ENCODE measurements at places on chromosomes 11 and 22.
A peak's percentile ranks its signal among the peaks of the same experiment; 100 is the strongest.

DNA sequence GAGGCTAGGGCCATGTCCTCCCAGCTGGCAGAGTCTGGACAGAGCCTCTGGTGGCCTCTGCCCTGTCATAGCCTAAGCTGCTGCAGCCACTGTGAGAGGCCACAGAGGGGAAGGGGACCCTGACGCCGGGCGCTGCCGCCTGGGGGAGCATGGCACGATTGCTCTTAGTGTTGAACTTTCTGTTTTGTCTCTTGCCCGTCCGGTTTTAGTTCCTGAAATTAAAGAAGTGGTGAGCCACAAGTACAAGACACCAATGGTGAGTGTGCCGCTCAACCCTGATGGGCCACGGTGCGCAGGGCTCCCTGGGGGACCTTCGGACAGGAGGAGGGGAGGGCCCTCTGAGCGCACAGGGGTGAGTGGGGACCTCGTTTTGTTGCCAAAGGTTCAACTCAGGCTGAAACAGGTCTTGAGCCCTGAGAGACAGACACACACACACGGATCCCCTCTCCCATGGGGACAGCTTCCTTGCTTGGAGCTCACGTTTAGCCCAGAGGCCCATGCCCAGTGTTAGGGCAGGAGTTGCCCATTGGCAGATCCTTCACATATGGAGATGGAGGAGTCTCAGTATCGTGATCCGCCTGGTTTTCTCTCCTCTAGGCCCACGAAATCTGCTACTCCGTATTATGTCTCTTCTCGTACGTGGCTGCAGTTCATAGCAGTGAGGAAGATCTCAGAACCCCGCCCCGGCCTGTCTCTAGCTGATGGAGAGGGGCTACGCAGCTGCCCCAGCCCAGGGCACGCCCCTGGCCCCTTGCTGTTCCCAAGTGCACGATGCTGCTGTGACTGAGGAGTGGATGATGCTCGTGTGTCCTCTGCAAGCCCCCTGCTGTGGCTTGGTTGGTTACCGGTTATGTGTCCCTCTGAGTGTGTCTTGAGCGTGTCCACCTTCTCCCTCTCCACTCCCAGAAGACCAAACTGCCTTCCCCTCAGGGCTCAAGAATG is 23.8 kb downstream of the MYBPC3 start:
- H3K27me3 ChIP-seq: no peaks in the 10 kb centered on the region
- no peak overlapping the region for H3K4me3 ChIP-seq
- peaks cover 32% of the 10 kb centered on the region for H3K36me3 ChIP-seq
- DNase-seq: no peak
- no peak overlapping the region for H3K27ac ChIP-seq

DNA sequence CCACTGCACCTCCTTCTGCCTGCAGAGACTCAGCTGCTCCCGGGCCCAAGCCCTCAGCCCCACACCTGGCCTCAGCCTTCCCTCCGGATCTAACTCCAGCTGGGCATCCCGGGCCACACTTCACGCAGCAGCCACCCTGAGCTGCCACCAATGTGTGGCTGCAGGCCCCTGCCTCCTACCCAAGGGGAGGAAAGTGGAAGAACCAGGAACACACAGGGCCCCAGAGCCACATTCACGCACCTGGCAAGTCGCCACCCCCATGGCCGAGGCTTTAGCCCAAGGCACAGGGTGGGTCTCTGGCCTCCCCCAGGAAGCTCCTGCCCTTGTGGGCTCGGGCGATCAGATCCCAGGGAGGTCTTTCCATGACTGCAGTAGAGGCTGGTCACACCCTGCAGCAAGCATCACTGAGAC is 345.6 kb downstream of the CTTN start:
- DNase-seq: no peak
- H3K27me3 ChIP-seq: no peaks in the 10 kb centered on the region
- no peaks in the 10 kb centered on the region for H3K4me1 ChIP-seq
- no peak overlapping the region for H3K4me3 ChIP-seq

DNA sequence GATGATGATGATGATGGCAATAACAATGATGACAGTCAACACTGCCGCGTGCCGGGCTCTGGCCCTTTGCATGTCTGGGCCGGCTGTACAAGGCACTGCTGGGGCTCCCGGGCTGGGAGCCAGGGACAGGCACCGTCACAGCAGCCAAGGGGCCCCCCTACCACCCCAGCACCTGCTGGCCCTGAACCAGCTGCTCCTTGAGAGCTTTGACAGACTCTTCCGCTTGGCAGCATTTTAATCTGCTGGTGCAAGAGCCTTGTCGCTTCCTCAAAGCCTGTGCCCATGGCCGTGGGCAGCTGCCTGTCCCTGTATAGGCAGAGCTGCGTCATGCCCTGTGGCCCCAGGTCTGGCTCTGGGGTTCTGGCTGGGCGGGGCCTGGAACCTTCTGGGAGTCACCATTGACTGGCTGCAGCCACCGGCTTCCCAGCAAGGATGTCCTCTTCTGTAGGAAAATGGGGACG is 12.9 kb upstream of the MUC6 start:
- H3K36me3 ChIP-seq: no peaks in the 10 kb centered on the region
- no peak for DNase-seq
- H3K27me3 ChIP-seq: no peaks in the 10 kb centered on the region
- no peak overlapping the region for H3K27ac ChIP-seq
- no peak overlapping the region for H3K4me3 ChIP-seq
- H3K4me1 ChIP-seq: peaks cover 7% of the 10 kb centered on the region

GRCh38 chr11:110251836-110252235 is 44.6 kb downstream of the RDX start:
- no peaks in the 10 kb centered on the region for H3K27me3 ChIP-seq
- H3K4me1 ChIP-seq: peaks cover 11% of the 10 kb centered on the region
- no peak for DNase-seq
- H3K4me3 ChIP-seq: no peak overlapping the region

DNA sequence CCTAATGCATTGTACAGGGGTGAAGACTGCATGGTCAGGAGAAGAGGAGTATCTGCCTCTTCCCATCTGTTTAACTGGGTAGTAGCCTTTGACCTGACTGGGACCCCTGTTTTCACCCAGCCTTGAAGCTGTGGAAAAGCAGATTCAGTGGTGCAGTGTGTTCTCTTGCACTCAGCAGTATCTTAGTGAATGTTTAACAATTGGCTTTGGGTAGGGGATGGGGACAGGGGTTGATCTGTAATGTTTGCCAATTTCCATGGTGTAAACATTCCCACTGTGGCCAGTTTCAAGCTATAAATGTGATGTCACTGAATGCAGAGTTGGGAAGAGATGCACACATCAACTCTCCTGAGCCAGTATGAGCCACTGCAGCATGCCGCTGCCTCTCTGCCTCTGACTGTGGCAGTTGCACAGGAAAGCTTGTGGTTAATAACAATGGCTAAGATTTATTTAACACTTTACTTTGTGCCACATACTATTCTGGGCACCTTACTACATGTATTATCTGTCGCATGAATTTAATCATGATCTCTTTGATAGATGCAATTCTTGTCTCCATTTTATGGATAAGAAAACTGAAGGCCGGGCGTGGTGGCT is 15.7 kb downstream of the FJX1 start:
- H3K36me3 ChIP-seq: no peaks in the 10 kb centered on the region
- no peak for DNase-seq
- no peak overlapping the region for H3K27ac ChIP-seq

GRCh38 chr11:35631891-35632290 is 13.6 kb downstream of the FJX1 start:
- no peaks in the 10 kb centered on the region for H3K27me3 ChIP-seq
- H3K36me3 ChIP-seq: no peaks in the 10 kb centered on the region
- no peak overlapping the region for H3K4me3 ChIP-seq
- H3K4me1 ChIP-seq: peaks cover 7% of the 10 kb centered on the region

DNA sequence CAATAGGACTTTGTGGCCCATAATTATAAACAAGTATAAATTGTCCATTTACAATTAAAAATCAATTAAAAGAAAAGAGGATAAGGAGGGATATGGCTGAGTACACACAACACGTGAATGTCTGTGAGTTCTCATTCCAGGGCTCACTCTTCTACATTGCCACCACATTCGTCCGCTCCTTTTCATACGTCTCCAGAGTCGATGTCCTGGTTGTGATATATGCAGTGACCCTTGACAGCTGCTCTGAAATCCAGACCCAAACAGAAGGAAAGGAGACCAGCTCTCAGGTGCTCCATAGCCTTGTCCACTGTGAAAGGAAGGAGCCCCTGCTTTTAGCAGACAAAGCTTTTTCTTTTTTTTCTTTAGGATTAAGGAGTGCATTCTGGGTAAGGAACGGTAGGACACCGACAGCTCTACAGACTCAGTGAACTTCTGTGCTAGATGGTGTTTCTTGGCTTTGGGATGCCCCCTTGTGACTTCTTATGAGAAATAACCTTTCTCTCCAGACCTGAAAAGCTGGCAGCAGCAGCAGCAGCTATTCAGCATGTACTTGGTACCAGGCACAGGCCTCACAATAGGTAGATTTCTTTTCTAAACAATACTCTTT is 19.7 kb upstream of the DNAJB13 start:
- H3K4me3 ChIP-seq: no peak overlapping the region
- no peak overlapping the region for H3K27ac ChIP-seq

GRCh38 chr11:46719543-46720218 is 668 bp downstream of the F2 start:
- DNase-seq: no peak
- H3K27me3 ChIP-seq: no peaks in the 10 kb centered on the region
- peaks cover 6% of the 10 kb centered on the region for H3K4me1 ChIP-seq
- no peak overlapping the region for H3K4me3 ChIP-seq
- H3K36me3 ChIP-seq: no peaks in the 10 kb centered on the region

GRCh38 chr11:113677685-113678084 is 28.4 kb downstream of the TMPRSS5 start:
- no peak for DNase-seq
- H3K4me1 ChIP-seq: peaks cover 6% of the 10 kb centered on the region
- H3K4me3 ChIP-seq: no peak overlapping the region
- H3K36me3 ChIP-seq: no peaks in the 10 kb centered on the region
- H3K27ac ChIP-seq: no peak overlapping the region

DNA sequence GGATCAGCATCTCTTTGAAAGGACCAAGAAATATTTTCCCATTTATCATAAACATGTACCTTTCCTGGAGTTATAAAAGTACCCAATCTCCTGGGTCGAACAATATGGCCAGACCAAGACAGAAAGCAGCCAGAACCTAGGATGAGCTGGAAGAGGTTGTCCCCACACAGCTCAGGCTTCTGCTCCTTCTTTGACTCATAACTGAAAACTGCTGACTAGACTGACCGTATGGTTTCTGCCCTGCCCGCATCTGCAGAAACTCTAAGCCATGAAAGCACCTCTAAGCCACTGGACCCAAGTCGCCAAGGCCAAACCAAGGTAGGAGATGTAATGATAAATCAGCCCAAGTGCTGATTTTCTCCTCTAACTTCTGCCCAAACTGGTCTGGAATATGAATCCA is 129.8 kb downstream of the OPCML start:
- no peak overlapping the region for H3K27ac ChIP-seq
- no peaks in the 10 kb centered on the region for H3K27me3 ChIP-seq
- H3K36me3 ChIP-seq: no peaks in the 10 kb centered on the region

DNA sequence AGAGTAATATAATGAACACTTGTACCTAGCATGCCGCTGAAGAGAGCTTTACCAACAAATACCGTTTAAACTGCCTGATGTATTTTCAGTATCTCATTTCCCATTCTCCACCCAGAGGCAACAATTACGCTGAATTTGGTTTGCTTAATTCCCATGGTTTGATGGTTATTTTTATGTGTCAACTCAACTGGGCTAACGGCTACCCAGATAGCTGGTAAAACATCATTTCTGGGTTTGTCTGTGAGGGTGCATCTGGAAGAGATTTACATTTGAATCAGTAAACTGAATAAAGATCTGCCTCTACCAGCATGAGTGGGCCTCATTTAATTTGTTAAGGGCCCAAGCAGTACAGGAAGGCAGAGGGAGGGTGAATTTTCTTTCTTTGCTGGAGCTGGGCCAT is 377.9 kb downstream of the DYNC2H1 start:
- H3K36me3 ChIP-seq: no peaks in the 10 kb centered on the region
- H3K27me3 ChIP-seq: no peaks in the 10 kb centered on the region
- no peaks in the 10 kb centered on the region for H3K4me1 ChIP-seq
- no peak for DNase-seq
- H3K4me3 ChIP-seq: no peak overlapping the region
- no peak overlapping the region for H3K27ac ChIP-seq

GRCh38 chr11:116086426-116086825 is 582.2 kb upstream of the CADM1 start:
- H3K36me3 ChIP-seq: no peaks in the 10 kb centered on the region
- no peaks in the 10 kb centered on the region for H3K27me3 ChIP-seq
- no peak for DNase-seq
- no peaks in the 10 kb centered on the region for H3K4me1 ChIP-seq

GRCh38 chr11:20474882-20475517 is 87.5 kb downstream of the PRMT3 start:
- no peak for DNase-seq
- no peaks in the 10 kb centered on the region for H3K4me1 ChIP-seq
- H3K27ac ChIP-seq: peak overlapping the region; percentile 63
- no peaks in the 10 kb centered on the region for H3K27me3 ChIP-seq
- peak overlapping the region; percentile 4 for H3K4me3 ChIP-seq

DNA sequence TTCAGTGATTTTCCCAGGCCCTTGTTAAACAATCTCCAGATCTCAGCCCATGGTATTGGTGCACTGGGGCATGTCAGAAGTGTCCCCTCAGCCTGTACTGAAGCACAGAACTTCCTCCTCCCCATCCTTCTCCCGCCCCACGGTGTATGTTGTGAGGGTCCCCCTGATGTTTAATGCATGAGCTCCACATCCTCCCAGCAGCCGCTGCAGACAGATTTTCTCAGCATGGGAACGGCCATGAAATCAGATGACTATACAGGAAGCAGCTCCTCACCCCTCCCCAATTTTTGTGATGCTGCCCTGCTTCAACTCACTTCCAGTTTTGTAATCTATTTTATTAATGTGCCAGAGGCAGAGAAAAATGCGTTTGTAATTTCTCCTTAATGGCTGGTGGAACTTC is 406.0 kb downstream of the MIAT start:
- no peak for DNase-seq
- H3K27me3 ChIP-seq: no peaks in the 10 kb centered on the region
- H3K27ac ChIP-seq: no peak overlapping the region
- no peaks in the 10 kb centered on the region for H3K4me1 ChIP-seq

GRCh38 chr11:130139401-130139800 is 20.2 kb upstream of the ST14 start:
- H3K4me3 ChIP-seq: no peak overlapping the region
- H3K4me1 ChIP-seq: peaks cover 15% of the 10 kb centered on the region
- no peak for DNase-seq
- H3K36me3 ChIP-seq: peaks cover 96% of the 10 kb centered on the region
- H3K27ac ChIP-seq: no peak overlapping the region

GRCh38 chr11:129225190-129225589 is 33.1 kb upstream of the ARHGAP32 start:
- no peak for DNase-seq
- no peaks in the 10 kb centered on the region for H3K4me1 ChIP-seq
- H3K36me3 ChIP-seq: no peaks in the 10 kb centered on the region
- H3K27me3 ChIP-seq: no peaks in the 10 kb centered on the region
- H3K4me3 ChIP-seq: no peak overlapping the region

GRCh38 chr11:65968600-65969482 is 7.3 kb downstream of the SART1 start:
- peaks cover 38% of the 10 kb centered on the region for H3K36me3 ChIP-seq
- H3K27me3 ChIP-seq: no peaks in the 10 kb centered on the region
- peaks cover 28% of the 10 kb centered on the region for H3K4me1 ChIP-seq
- DNase-seq: no peak

GRCh38 chr22:16917144-16918003 is 90.6 kb downstream of the GAB4 start:
- H3K27ac ChIP-seq: no peak overlapping the region
- no peak for DNase-seq
- no peaks in the 10 kb centered on the region for H3K27me3 ChIP-seq
- H3K4me1 ChIP-seq: no peaks in the 10 kb centered on the region

GRCh38 chr22:32612834-32613233 is 138.2 kb downstream of the FBXO7 start:
- no peak overlapping the region for H3K4me3 ChIP-seq
- H3K27ac ChIP-seq: no peak overlapping the region
- no peaks in the 10 kb centered on the region for H3K4me1 ChIP-seq
- no peaks in the 10 kb centered on the region for H3K27me3 ChIP-seq
- H3K36me3 ChIP-seq: no peaks in the 10 kb centered on the region
